ENCODE measurements at places on chromosomes 7 and 10.

GRCh38 chr10:77926566-77927401, at the start of gene DLG5:
Gene DLG5 (minus strand): TSS chr10:77926755. CDS start chr10:77926520, 235 bp downstream.
- DNase-seq: peak; percentile 44

- DNase-seq: no peak
Measured at GRCh38 chr10:93695740-93696139, 6.7 kb downstream of the FRA10AC1 start.

DNA sequence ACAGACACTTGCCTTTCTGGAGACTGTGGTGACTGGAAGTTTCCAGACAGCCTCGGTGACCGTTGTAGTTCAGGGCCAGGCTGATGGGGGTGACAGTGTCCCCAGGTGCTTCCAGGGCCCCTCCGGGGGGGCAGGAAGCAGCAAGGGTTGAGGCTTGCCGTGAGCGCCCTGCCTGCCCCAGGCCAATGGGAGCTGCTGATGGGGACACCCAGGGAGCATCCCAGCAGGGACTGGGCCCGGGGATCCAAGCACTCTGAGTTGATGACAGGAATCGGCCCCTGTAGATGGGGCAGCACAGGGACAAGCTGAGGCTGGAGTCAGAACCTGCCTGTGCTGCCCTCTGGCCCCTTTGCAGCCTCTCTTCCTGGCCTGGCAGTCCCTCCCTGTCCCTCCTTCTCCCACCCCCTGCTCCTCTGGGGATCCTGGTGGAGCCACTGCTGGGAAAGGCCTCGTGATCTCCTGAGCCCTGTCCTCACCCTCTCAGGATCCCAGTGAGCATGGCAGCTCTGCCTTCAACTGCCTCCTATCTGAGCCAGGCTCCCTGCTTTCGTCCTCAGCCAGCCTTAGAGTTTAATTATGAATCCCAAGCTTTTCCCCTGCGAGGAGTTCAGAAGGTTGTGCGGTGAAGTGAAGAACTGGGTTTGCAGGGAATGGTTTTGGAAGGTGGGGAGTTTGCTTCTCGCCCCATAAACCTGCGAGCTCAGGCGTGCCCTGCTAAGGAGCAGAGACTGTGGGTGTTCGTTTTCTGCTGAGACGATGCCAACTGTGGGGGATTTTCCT, 84.7 kb downstream of the ADCY1 start:
- DNase-seq: no peak

- DNase-seq: no peak
Measured at GRCh38 chr10:17161775-17162174, 32.2 kb upstream of the CUBN start.

GRCh38 chr10:43960135-43960415, 311.4 kb upstream of the ZNF32 start:
- DNase-seq: no peak

GRCh38 chr7:84144480-84144879, 50.1 kb downstream of the SEMA3A start:
- no peak for DNase-seq

DNA sequence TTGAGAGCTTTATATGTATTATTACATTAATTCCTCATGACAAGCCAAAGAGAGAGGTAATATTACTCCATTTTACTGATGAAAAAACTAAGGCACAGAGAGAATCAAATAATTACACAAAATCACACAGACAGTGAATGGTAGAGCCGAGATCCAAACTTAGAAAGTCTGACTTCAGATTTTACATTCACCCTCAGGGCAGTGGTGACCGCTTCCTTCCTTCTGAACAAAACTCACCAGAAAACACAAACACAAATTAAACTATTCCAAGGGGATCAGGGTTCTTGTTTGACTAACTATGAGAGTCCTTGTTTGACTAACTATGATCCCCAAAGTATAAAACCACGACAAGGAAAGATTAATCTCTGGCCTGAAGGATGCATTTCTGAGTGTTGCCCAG, 67.9 kb upstream of the PTN start:
- no peak for DNase-seq

- peak; percentile 35 for DNase-seq
Measured at GRCh38 chr7:106377847-106378361, 93.1 kb upstream of the NAMPT start.

GRCh38 chr7:124679586-124680225, 85.9 kb downstream of the GPR37 start:
- DNase-seq: no peak

GRCh38 chr7:105268511-105269392, 120.0 kb downstream of the SRPK2 start:
- peak; percentile 39 for DNase-seq

- no peak for DNase-seq
Measured at GRCh38 chr7:41003977-41004376, 698.9 kb downstream of the INHBA start.

- no peak for DNase-seq
Measured at GRCh38 chr7:50801907-50802306, 19.2 kb upstream of the GRB10 start.

GRCh38 chr7:129949292-129950133, 3.2 kb downstream of the UBE2H start:
- peak; percentile 60 for DNase-seq

DNA sequence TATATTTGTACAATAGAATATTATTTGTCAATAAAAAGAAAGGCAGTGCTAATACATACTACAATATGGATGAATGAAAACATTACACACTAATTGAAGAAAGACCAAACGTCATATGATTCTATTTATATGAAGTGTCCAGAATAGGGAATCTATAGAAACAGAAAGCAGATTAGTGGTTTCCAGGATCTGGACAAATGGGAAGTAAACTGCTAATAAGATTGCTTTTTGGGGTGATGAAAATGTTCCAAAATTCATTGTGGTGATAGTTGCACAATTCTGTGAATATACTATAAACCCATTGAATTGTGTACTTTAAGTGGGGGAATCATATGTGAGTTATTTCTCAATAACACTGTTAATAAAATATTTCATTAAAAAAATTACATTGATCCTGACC, 78.2 kb upstream of the IFRD1 start:
- DNase-seq: no peak

DNA sequence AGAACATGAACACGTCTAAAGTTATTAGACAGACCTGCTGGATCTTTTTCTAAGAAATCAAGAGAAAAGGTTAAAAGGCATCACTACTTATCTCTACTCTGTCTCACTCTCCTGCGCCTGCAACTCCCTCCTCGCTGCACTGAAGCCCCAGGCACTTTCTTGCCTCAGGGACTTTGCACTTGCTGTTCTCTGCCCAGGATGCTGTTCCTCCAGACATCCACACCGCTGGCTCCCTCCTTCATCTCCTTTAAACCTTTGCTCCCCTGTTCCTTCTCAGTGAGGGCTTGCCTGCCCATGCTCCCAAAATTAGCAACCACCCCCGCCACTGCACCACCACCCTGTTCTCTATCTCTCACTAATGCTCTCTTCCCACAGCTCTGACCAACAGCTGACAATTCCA, 87.4 kb downstream of the GOLGA7B start:
- no peak for DNase-seq

- no peak for DNase-seq
Measured at GRCh38 chr10:29795850-29796249, 161.1 kb upstream of the SVIL start.

GRCh38 chr7:135666156-135666555, 3.8 kb downstream of the STMP1 start:
- DNase-seq: no peak

DNA sequence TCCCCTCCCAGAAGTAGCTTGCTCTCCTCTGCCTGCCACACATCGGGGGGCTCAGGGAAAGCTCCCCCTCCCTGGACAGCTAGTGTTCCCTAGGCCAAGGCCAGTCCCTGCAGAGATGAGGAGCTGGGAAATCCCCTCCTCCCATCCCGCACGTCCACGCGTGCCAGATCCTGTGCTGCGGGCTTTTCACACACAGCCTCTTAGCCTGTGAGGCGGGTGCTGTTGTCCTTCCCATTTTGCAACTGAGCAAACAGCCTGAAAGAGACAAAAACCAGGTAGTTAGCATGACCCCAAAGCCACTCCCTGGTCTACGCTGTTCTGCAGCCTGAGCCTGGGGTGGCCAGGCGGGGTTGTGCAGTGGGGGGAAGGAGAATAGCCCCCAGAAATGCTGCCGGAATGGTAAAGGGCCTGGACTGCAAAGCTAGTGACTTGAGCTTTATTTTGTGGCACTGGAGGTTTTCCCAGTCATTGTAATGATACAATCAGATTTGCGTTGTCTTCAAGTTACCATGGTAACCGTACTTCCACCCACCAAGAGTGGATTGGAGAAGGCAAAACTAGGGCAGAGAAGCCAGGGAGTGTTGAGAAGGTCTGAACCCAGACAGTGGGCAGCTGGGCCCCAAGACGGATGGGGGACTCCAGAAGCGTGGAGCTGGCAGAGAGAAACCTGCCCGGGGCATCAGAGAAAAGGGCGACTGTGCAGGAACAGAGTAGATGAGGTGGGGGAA, 98.6 kb upstream of the KCTD7 start:
- no peak for DNase-seq

DNA sequence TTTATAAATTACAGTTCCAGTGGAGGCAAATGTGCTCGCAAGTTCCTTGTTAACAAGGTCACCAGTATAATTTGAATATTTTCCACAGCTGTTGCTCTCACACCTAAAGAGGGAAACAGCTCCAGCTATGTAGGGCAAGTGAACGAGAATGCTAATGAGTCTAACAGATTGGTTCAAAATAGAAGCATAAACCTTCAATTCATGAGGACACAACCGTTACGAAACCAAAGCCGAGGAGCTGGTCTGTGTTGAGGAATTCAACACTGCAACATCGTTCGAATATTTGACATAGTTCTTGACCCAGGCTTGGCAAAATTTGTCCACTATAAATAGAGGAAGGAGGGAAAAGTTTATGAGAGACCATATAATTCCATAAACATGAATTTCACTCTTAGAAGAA, 161.3 kb downstream of the KLF6 start:
- DNase-seq: peak; percentile 1

- no peak for DNase-seq
Measured at GRCh38 chr7:14748461-14748860, 154.1 kb downstream of the DGKB start.

GRCh38 chr10:12438919-12439692, 89.8 kb downstream of the CAMK1D start:
- no peak for DNase-seq

DNA sequence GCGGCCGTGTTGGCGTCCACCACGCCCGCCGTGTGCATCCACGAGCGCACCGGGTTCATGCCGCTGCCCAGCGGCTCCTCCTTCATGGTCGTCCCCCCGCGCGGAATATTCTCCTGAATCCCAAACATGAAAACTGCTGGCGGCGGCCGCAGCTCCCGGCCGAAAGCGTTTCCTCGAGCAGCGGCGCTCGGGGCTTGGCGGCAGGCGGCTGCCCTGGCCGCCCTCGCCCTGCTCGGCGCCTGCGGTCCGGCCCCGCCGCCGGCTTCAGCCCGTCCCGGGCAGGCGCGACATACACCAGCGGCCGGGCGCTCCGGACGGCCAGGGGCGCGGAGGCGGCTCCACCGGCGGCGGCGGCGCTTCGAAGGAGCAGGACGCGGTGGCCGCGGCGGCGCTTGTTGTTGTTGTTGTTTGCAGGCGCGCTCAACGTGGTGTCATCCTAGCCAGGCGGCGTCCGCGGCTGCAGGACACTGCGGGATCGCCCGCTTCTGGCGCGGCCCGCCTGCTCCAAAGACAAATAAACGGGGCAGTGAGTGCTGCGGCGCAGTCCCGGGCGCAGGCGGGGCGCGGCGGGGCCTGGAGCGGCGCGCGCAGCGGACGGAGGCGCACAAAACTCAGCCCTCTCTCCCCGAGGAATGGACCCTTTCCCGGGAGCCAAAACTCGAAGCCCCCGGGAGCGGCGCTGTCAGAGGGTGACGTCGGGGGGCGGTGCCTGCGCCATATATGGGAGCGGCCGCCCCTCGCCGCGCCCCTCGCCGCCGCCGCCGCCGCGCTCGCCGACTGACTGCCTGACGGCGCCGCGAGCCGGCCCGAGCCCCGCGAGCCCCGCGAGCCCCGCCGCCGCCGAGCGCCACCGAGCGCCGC, at the start of gene EBF3:
Gene EBF3, minus strand, starts transcription at position 634 of the 861 bp plus-strand sequence. Its CDS starts 506 bp downstream, at position 128.
- DNase-seq: no peak

DNA sequence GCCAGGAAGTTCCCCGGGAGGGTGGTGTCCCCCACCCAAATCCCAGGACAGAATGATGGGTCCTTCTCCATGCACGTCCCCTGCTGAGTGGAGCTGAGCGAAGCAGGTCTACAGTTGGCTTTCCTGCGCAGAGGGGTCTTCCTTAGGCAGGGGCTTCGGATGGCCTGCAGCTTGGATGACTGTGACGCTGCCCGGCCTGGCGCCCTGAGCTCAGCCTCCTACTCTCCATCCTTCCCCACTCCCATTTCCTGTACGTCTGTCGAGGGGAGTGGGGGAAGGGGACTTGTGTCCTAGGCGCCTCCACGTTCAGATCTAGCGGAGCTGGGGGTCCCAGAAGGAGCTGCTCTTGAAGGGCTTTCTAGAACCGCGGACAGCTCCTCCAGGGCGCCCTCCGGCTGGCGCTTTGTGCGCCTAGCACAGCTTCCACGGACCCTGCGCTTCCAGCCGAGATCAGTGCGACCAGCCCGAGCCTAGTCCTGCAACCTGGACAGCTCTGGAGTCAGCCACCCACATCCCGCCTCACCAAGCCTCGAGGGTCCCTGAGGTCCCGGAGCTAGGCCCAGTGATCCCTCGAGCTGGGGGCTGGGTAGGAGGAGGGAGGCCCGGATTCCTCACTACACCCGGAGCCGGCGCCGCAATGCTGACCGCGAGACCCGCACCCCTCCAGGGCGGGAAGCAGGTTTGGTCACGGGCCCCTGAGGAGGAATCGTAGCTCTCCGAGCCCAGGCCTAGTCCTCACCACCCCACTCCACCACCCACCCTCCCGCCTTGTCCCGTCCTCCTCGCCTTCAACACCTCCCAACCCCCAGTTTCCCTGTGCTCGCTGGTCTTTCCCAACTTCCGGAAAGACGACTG, 1.9 kb downstream of the GRID1 start:
- DNase-seq: no peak

DNA sequence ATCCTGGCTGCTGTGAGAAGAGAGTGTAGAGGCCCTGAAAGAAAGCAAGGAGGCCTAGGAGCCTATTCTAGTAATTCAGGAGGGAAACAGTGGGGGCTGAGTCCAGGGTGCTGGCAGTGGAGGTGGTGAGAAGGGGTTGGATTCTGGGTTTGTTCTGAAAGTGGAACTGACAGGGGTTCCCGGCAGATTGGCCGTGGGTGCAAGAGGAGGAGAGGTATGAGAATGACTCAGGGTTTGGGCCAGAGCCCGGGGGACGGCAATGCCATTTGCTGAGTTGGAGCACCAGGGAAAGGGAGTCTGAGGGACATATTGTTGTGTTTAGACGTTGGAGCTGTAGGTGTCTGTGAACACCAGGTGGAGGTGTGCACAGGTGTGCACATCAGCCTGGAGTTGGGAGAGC, 38.5 kb downstream of the NPTX2 start:
- DNase-seq: no peak

GRCh38 chr10:12549297-12549696, 199.9 kb downstream of the CAMK1D start:
- no peak for DNase-seq

GRCh38 chr7:95324431-95324830, at the start of gene PON1:
Gene PON1 (minus strand): TSS chr7:95324532. CDS start chr7:95324475, 57 bp downstream.
- no peak for DNase-seq

DNA sequence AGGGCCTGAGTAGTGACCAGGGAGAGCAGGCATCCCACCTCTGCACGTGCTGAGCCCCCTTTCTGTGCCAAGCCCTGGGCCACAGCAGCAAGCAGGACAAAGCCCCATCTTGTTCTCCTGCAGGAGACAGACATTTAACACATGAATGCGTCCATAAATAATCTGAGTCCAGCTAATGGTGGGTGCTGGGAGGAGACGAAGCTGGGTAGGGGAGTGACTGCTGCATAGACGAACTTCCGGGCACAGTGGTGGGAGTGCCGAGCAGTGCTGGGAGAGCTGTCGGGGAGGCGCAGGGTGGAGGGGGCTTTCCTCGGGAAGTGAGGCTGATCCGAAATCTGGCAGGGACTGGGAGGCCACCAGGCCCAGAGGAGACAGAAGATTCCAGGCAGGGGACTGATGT, 35.2 kb upstream of the SLC29A3 start:
- no peak for DNase-seq

GRCh38 chr10:52030051-52030790, 283.9 kb upstream of the DKK1 start:
- DNase-seq: no peak

Measured in activated CD4-positive, alpha-beta T cell treated with anti-CD3 and anti-CD28 coated beads, Interleukin-2, Interleukin-4, amounts not matched to agents 100 ng/mL and 50 ng/mL, durations not matched to agents 16 hours and 8 hours (primary cell).